ENCODE measurements at places on chromosomes 16 and 17.

DNA sequence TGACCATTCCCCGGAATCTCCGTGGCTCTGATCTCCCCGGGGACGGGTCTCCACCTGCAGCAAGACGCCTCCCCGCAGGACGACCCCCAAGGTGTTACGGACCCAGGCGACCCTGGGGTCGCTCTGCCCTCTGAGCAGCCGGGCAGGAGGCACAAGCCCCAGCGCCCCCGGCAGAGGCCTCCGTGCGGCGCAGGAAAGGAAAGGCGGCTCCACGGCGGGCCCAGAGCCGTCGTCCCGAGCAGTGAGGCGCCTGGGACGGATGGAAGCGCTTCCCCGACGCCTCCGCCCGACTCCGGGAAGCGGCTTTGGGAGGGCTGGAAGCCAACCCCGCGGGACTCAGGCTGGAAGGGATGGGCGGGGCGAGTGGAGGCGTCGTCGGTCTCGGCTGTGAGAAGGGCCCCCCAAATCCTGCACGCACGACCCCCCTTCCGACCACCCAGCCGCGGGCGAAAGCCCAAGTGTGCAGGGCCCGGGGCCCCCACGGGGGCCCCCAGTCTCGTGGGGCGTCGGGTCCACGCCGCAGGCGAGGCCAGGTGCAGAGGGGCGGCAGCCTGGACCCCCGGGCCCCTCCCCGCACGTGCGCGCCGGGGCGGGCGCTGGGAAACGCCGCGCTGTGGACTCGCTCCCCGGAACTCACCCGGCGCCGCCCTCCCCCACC, 32.7 kb upstream of the RPH3AL start:
- DNase-seq: no peak

DNA sequence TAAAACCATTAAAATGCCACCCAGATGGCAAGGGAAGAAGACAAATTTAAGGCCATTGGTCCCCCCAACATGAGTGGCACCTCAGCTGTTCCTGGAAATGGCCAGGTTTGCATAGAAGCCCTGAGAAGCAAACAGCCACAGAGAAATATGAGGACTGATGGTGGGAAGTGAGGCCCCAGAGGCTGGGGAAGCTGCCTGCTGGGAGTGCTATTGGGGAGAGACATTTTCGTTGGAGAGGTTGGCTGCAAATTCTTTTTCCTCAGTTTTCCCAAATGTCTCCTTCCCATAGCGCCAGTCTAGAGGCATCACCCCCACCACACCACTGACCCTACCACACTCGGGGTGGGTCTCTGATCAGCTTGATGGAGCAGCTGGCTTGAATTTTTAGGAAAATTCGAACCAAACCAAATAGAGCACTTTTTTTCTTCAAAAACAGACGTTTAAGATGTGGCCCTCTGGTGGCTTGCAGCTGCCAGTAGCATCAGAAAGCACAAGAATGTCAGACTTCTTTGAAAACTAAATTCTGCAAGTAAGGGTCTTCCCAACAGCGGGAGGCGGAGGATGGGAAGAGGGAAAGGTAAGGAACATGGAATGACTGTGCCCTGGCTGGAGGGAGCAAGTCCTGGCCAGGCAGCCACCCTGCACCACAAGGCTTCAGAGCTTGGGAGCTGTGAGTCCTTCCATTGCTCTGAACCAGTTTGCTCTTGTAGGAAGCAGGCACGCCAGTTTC, 13.2 kb upstream of the SLC12A3 start:
- no peak for DNase-seq

GRCh38 chr17:40338941-40339649, 25.4 kb downstream of the GJD3 start:
- DNase-seq: no peak

- DNase-seq: no peak
Measured at GRCh38 chr16:12539185-12539929, 264.3 kb downstream of the CPPED1 start.

GRCh38 chr16:3486506-3487215, 8.6 kb downstream of the C16orf90 start:
- DNase-seq: no peak

- no peak for DNase-seq
Measured at GRCh38 chr16:23278031-23278430, 24.1 kb upstream of the SCNN1B start.

DNA sequence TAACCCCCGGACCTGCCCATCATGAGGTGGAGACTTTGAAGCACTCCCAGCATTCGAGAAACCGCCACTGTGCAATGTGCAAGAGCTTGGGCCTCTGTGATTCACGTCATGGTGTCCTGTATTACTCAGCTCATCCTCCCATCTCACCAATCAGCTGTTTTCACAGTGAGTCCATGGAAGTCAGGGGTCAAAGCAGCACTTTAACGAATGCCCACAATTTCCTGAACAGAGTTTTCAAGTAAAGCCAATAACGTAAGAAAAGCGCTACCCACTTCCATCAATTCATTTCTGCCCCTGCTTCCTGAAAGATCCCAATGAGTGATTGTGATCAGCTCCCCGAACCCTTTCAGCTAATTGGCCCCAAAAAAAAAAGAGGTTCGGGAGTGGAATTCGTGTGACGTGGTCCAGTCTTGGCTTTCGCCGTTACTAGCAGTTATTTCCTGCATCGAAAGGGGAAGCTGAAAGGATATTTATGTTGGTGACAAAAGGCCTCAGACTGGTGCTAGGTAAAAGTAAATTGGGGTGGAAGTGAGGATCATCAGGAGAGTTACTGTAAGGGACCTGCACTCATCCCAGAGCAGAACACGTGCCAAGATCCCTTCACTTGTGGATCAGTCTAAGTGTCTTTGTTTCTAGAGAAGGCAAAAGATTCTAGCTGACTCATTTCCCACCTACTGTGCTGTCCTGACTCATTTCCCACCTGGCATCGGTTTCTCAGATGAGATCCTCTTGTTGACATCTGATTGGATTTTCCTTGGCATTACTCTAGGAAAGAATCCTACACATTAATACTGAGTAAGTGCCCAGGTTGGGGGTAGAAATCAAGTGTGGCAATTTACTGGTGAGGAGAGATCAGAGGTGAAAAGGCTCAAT, 136.7 kb upstream of the NUDT7 start:
- DNase-seq: peak; percentile 99

Measured in glomerular endothelial cell (primary cell).